SW 1271 (cell line): ENCODE measurements at places on chromosomes 13 and 19.

GRCh38 chr13:110246530-110246929 is 60.4 kb downstream of the COL4A1 start:
- DNase-seq = no peak

DNA sequence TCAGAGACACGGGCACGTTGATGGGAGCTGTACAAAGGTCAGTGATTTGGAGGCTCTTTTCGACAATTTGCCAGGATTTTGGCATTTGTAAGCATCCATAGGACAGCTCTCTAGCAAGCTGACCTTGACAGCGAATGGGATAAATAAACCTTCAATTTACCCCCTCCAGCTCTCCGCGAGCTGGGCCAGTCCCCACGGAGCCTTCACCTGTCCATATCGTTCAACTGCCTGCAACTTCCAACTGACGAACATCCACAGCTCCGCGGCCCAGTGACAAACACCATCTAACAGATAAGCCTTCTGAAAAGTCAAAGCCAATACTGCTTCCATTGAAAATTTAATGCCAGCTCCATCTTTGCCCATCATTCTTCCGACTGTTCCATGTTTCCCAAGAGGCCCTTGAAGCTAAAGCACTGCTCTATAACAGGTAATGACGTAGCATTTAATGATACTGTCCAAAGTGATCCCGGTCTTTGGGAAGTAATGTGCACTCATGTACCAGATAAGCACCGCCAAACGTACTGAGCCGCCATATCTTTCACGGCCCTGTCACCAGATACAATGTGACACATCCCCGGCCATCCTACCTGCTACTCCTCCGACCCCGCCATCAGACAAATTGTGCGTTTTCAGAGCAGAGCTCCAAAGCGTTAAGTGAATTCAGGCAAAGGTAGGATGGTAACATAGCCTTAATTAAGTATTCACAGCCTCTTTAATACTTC is 365.3 kb upstream of the ZNF507 start:
- no peak for DNase-seq

DNA sequence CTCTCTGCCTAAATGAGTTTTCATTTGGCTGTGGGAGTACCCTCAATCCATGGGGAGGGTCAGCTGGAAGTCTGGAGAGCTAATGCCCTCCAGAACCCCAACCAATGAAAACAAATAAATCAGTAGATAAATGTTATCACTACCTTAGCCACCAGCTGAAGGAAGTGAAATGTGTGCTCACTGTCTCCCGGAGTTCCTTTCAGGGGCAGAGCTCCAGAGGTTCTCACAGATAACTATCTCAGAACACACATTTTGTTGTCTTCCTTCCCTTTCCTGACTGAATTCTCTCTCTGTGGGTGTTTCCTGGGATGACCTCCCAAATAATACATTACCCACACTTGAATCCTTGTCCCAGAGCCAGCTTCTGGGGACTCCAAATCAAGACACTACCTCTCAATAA is 779.6 kb downstream of the DIAPH3 start:
- no peak for DNase-seq

DNA sequence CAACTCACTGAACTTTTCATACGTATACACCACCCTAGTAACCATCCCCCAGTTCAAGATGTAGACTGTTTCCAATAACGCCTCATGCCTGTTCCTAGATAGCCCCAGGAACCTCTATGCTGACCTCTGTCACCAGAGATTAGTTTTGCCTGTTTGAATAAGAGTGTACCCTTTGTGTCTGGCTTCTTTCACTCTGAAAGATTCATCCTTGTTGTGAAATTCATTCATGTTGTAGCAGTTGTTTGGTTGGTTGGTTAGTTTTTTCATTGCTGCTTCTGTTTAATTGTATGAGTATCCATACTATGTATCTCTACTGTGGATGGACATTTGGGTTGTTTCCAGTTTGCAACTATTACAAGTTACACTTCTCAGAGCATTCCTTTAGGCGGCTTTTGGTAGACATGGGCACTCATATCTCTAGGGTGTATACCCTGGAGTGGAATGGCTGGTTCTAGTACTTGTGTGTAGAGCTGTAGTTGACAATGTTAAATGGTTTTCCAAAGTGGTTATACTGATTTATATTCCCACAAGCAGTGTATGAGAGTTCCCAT is 1.6 kb downstream of the RNASEH2B start:
- DNase-seq = no peak

DNA sequence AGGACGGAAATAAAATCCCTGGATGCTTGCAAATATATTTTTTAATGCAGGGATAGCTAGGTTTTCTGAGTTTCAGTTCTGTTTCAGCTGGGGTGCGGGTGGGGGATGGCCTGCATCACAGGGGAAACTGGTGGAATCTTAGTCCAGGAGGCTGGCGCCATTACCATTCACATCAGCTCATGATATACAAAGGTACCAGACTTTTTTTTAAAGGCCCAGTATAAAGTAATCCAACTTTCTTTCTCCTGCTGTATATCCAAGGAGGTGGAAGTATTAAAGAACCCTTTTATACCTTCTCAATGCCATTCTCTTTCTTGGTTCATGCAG is 343.8 kb downstream of the KCNRG start:
- DNase-seq = no peak

GRCh38 chr13:102440259-102440936 is 38.5 kb upstream of the FGF14 start:
- DNase-seq = no peak

DNA sequence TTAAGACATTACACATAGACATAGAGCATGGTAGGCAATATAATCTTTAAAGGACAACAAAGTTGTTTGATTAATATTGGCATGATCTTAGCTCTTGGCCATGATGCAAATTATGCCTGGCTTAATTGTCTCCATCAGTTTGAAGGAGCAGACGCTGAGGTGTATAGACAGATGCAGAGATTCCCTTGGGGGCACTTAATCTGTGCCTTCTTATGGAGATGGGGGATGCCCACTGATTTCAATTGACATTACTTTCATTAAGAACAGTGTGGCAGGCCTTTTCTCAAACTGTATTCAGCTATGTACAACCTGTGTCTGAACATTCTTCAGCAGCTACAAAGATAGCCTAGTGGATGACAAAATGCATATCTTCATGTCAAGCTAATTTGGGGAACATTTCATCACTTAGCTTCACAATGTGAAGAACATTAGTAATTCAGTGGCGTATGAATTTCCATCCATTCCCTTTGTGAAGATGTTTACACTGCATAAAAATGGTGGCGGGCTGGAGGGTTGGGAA is 85.3 kb upstream of the MYCBP2 start:
- DNase-seq = no peak

DNA sequence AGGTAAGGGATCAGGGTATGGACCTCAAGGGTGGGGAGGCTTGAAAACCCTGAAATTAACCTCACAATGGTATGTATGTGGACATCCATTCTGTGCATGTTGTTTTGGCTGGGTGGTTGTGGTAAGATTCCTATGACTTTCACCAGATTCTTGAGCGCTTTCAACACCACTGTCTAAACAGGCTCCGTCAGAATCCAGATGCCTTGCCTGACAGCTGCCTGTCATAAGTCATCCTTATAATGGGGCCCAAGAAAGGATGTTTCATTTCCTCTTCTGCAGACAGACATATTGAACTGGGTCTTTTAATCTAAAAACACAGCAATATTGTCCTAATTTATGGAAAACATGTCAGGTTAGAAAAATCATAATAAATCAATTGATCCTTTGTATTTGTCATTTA is 41.3 kb downstream of the ALOX5AP start:
- no peak for DNase-seq

- no peak for DNase-seq
Observed at GRCh38 chr13:72570019-72570418, 157.4 kb downstream of the MZT1 start.

DNA sequence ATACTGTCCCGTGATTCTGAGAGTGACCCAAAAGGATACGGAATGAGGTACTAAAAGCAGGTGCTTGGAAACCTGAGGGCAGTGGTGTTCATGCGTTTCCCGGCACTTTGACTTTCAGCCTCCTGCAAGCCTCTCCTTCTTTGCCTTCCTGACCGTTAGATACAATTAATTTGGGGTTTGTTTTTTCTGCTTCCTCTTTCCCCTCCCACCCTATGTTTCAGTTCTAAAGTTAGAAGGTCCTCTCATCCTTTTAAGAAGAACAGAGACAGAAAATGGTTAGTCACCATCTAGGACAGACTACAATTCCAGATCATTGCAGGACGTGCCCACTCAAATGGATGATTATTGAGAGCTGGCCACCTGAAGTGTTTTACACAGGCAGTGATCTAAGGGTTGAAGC is 1.8 kb upstream of the LILRB4 start:
- no peak for DNase-seq

- no peak for DNase-seq
Observed at GRCh38 chr19:57421037-57421436, 10.1 kb downstream of the ZNF17 start.

DNA sequence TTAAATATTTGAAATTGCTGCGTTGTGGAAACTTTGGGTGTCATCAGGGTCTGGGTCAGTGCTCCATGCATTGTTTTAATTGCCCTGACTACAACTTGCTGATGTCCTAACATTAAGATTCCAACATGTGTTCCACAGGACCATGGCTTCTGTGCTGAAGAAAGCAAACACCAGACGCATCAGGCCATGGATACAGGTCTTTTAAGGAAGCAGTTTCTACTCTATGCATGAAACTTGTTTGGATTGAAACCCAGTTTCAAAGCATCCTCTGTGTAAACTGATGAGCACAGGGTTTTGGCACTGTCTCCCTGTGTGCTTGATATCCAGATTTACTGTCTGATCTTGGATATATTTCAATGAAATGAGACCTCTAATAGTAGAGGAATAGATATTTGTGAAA is 328.4 kb upstream of the SLC10A2 start:
- DNase-seq = no peak

GRCh38 chr13:38542601-38543000 is 144.3 kb upstream of the FREM2 start:
- DNase-seq = no peak

DNA sequence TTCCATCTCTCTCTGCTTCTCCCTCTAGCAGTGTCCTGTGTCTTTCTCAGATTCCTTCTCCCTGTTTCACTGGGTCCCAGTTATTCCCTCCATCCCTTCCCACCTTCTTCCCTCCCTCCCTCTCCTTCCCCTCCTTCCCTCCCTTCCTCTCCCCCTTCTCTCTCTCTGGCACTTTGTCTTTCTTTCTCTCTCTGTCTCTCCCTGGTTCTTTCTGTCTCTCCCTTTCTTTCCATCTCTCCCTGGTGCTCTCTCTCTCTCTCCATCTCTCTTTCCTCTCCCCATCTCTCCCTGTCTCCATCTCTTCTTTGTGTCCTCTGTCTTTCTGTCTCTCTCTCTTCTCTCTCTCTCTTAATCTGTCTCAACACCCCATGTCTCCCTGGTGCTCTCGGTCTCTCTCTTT is 31.7 kb upstream of the CYP2B6 start:
- no peak for DNase-seq

DNA sequence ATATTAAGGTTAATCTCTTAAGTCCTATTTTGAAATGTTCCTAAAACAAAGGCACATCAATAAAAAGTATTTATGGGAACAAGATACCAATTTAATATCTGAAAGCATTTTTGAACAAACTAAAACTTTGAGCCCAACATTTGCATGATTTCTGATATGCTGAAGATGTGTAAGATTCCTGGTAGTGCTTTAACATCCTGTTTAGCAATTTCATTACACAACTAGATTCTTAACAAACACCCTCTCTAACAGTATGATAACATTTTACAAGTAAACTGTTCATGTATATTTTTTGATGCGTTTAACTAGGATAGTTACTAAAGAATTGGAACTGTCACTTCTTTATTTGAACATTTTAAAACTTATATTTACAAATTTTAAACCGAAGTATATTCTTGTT is 63.9 kb downstream of the DACH1 start:
- no peak for DNase-seq

GRCh38 chr19:55391191-55391670 is 5.5 kb downstream of the RPL28 start:
- no peak for DNase-seq

DNA sequence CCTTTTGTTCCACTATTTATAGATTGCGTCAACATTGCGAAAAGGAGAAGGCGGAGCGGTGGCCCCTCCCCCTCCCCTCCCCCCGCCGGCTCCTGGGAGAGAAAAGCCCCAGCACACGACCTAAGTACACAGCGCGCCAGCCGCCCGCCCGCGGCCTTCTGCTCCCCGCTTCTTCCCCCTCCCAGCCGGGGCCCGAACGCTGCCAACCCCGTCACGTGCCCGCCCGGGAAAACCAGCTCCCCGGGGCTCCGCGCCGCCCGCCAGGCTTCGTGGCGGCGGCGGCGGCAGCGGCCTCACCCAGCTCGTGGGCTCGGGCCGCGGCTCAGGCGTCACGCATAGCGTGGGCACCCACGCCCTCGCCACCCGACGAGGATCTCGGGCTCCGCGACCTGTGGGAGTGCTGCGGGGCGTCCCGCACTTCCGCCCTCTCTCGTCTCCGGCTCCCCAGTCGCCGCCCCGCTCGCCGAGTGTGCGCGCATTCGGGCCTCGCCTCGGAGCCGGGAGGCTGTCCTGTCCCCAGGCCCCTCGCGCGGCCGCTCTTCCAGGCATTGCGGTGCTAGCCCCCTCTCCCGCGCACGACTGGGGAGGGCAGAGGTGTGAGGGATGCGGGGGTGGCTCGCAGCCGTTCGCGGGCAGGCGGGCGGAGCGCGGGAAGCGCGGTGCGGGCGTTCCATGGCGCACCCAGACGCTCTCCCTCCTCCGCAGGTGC is 110.5 kb downstream of the KCNRG start:
- peak; percentile 24 for DNase-seq

GRCh38 chr19:34497112-34497805 is 15.7 kb downstream of the WTIP start:
- no peak for DNase-seq

DNA sequence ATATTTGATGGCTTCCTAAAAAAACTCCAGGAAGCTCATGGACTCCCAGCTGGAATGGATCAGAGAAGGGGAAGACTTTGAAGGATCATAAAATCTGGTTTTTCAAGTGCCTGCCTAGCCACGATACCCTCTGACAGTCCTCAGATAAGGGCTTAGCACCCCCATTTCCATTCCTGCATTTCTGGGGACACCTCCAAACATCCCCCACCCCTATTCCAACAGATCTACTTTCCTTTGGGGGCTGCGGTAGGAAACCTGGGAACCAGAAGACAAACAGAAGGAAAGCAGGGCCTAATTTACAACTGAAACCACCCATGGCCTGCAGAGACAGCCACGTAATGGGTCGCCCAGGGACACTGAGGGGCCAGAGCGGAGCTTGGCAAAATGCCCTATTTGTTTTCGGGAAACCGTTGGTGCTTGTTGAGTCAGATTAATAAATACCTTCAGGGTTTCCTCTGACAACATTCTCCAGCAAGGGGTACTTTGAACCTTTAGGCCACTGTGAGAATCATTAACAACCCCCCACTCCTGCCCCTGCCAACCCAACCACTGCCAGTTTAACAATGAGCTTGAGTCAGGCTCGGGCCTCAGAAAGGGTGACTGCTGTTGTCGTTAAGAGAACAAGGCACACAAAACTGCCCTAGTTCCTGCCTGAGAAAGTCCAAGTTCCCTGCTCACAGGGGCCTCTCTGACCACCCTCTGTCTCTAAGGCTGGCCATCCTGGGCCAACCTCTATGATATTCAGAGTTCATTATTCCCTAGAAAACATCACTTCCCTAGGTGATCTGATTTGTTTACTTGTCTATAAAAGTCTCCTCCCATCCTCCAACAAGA is 23.5 kb downstream of the RHPN2 start:
- DNase-seq = no peak
